ENCODE measurements at places on chromosomes 6 and 20.
A peak's percentile ranks its signal among the peaks of the same experiment; 100 is the strongest.

DNA sequence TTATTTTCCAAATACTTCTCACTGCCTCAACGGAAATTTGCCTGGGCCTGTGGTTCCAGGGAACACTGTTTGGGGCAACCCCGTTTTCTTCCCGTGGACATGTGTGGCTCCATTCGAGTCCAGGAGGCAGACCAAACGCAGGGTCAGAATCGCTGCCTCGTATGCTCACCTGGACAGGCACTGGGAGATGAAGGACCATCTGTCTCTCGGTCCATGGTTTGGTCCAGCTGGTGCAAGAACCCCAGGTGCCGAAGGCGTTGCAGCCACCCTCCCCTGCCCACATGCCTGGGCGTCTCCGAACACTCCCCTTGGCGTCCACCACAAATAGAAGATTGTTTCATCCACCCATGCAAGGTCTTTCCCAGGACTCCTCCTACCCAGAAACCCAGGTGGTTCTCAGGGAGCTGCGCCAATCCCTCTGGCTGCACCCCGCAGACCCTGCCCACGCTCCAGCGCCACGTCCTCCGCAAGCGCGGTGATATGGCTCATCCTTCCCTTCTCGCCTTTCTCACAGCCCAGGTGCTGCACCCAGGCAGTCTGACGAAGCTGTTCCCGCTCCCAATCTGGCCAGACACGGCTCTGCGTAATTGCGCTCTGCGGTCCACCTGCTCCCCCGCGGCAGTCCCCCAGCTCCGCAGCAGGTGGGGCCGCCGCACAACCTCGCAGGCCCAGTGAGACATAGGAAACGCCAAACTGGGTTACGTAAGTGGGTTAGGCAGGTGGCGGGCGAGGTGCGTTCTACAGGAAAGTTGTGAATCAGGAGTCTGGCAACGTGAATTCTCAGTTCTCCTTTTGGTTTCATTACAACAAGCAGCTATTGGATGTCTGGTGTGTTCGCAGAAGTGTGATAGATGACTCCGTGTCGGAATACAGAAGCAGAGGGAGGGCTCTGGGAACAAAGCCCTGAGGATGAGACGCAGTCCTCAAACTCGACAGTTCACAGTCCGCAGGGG is 146.2 kb upstream of the ECI2 start:
- DNase-seq: peak; percentile 44

DNA sequence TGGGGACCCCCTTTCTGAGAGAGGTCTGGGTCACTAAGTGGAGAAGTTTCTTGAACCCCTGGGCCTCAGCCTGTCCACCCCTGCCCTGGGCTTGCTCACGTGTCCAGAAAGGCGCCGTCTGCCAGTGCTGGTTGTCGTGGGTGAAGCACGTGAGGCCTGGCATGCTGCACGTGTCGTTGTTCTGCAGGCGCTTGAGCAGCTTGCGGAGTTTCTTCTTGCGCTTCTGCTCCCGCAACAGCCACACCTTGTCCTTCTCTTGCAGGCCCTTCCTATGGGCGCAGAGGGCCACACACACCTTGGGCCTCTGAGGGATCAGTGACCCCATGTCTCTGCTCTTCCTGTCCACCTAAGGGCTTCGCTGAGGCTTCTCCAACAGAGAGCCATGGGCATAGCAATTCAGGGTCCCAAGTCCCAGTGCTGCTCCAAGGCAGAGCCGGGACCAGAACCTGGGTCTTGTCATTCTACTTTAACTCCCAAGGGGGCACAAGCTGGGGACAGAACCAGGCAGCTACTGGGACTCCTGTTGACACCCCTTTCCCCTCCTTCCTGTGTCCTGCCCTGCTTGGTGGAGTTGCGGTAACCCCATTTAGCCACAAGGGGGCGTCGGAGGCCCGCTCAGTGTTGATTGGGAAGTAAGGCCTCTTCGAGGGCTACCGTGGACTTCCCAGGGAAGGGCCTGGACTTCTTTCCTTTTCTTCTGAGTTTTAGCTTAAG is 121.8 kb downstream of the SULF2 start:
- DNase-seq: peak; percentile 92

- DNase-seq: no peak
Measured at GRCh38 chr6:169008641-169009257, 244.9 kb downstream of the THBS2 start.

DNA sequence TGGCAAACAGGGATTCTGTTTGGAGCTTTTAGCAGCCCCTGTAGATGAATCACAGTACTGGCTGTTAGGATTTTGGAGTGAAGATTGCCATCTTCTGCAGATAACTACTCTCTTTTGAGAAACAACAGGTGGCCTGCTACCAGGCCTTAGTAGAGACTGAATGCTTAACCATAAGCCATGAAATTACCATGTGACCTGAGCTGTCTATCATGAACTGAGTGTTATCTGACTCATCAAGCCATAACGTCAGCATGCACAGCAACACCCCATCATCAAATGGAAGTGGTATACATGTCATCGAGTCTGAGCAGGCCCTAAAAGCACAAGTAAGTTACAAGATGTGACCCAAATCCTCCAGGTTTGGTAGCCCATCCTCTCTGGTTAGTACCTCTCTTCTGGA is 132.6 kb downstream of the GPR63 start:
- DNase-seq: no peak

DNA sequence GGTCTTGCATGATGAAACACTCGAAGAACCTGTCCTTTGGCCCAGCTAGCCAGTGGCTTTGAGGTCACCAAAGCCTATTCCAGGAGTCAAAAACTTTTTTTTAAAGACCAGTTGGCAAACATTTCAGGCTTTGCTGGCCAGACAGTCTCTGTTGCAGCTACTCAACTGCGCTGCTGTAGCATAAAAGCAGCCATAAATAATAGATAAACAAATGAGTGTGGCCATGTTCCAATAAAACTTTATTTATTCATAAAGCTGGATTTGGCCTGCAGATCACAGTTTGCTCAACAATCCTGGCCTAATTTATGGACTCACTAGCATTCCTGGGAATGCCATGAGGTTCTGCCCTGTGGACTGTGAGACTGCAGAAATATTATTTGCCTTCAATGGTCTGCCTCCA is 68.8 kb upstream of the LTV1 start:
- DNase-seq: no peak

GRCh38 chr20:46541229-46541935 is 9.1 kb downstream of the OCSTAMP start:
- no peak for DNase-seq

- no peak for DNase-seq
Measured at GRCh38 chr20:10619427-10619826, 54.4 kb downstream of the JAG1 start.

- DNase-seq: no peak
Measured at GRCh38 chr20:34124469-34125249, 12.6 kb upstream of the EIF2S2 start.

- no peak for DNase-seq
Measured at GRCh38 chr6:15436451-15436850, 190.6 kb downstream of the JARID2 start.

DNA sequence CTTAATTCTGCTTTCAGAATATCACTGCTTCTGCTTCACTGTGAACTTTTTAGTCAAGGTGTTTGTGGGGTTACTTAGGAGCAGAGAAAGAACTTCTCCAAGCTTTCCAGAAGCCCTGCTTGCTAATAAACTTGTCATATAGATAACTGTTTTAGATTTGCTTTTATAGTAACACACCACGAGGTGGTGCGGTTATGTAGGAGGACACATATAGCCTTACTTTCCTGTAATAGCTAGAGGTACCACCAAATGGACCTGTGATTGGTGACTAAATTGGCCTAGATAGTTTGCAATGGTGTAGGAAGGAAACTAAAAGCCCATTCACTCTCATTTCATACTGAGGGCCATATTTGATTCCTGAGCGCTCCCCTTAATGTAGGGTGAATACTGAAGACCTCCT is 52.3 kb upstream of the BCLAF1 start:
- no peak for DNase-seq

GRCh38 chr20:13341737-13342393 is 120.8 kb downstream of the ISM1 start:
- DNase-seq: no peak
